ENCODE measurements at places on chromosomes 3 and 15.

- DNase-seq, result no peak
Observed at GRCh38 chr3:134328147-134328591, 46.1 kb downstream of the AMOTL2 start.

DNA sequence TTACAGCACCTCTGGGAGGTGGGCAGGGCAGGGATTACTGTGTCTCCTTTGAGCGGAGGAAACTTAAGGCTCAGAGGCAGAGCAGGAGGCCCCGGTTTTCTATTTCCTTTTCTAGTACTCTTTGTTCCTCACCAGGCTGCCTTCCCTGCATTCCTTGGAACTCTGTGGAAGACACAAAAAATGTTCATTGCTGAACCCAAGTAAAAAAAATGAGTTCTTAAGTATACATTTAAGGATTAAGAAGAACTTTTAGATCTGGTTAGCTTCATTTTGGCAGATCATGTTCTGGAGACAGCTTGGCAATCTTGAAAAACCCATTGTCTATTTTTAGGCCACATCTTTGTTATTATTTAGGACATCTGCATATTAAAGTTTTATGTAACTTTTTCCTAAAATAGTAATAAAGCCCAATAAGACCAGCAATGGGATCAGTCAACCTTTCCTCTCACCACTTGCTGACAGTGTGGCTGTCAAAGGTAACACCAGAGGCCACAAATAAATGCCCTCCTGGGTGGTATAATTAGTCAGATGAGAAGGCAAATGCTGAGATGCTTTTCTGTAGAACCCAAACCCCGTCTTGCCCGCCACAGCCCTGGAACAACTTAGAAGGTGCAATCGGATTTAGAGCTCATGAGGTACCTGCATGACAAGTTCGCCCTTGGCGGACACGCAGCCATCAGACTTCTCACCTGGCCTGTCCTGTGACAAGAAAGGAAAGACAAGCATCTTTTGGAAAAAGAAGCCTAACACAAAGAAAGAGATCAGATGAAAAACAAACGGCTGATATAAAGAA, 97.2 kb downstream of the DGKG start:
- DNase-seq, result no peak

- no peak for DNase-seq
Observed at GRCh38 chr3:115931581-115931980, 308.3 kb downstream of the GAP43 start.

DNA sequence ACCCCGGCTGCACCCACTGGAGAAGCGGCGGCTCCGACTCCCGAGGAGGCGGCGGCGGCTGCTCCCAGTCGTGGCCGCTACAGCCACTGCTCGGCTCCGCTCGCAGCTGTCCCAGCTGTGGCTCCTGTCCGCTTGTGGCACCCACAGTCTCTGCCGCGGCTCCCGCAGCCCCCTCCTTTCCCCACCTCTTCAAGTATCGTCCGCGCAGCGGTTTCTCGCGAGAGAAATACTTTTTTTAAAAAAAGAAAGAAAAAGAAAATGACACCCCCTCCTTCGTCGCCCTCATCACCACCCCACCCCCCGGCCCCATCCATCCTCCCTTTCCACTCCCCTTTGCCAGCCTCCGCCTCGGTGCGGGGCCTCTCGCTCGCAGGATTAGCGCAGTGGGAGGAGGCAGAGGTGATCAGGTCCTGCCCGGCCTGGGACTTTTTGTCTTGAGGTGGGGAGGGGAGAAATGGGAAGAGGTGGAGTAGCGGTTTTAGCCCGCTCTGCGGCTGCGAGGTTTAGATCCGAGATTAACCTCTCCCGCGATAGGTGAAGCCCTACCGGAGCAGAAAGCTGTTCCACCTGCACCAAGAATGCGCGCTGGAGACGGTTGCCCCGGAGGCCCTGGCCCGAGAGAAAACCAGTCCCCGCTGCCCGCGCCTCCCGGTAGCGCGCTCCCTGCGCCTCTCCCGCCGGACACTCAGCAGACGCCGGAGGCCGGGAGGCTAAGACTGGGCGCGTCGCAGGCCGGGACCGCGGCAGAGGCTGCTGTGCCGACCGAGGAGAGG, at the start of gene FBN1:
Gene FBN1, minus strand, starts transcription at position 152 of the 773 bp plus-strand sequence. CDS start 940 bp downstream, outside the sequence.
- peak; percentile 77 for DNase-seq

GRCh38 chr3:184295771-184296170, 3.3 kb upstream of the PSMD2 start:
- no peak for DNase-seq

DNA sequence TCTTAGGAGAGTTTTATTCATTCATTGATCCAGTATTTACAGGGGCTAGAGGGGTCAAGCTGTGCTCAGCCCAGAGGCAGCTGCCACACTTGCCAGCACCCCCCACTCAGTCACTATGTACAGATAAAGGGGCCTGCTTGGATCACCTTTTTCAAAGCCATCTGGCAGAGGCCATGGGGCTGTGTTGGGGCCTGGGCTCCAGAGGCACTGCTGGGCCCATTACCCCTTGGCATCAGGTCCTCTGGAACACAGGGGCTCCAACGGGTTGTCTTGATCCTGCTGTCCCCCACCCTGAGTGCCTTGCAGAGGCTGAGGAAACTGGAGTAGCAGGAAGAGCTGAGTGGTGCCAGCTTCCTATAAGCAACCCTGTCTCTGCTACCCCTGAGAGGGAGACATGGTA, 43.9 kb downstream of the SEMA3G start:
- DNase-seq, result no peak

DNA sequence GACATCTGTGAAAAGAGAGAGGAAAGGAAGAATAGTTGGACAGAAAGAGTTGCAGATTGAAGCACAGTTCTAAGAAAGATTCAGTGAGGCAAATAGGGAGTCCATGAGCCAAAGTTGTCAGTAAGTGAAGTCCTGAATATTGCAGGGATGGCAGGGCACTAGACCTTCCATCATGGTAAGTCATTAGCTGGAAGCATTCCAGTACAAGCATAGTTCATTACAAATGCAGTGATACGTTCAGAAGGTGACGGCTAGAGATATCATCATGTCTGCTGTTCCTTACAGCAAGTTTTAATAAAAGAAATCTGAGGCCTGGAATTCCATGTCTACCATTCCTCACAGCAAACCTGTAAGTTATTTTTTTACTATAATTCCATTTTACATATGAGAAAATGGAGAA, 720.1 kb downstream of the GBE1 start:
- no peak for DNase-seq

DNA sequence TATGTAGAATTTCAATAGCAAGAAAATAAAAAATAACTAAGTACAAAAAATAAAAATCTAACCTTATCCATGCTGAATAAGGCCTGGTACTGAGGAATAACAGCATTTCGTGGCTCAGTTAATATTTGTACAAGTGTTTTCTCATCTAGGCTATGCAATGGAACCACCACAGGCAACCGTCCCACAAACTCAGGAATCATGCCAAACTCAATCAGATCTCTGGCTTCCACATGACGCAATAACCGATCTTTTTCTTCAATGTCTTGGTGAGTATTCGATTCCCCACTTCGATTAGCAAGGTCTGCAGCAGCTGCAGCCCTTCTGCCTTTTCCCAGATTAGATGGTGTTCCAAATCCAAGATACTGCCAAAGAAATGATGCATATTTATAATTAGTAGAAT, 21.1 kb upstream of the PDCD7 start:
- no peak for DNase-seq

GRCh38 chr3:16480861-16481545, 32.5 kb downstream of the RFTN1 start:
- no peak for DNase-seq

- peak; percentile 65 for DNase-seq
Observed at GRCh38 chr3:129824926-129825541, 68.5 kb downstream of the TMCC1 start.

DNA sequence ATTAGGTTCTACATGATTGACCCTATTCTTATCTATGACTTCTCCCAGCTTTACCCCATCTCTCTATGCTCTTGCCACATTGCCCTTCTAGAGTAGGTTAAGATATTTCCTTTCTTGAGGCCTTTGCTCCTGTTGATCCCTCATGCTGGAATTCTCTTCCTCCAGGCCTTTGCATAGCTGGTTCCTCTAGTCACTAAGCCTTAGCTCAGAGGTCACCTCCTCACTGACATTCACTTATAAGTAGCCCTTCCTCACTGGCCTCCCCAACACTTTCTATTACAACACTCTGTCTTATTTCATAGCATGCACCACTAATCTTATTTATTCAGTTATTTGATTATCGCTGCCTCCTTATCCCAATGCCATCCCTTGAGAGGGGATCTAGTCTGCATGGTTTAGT, 228.4 kb upstream of the COL8A1 start:
- no peak for DNase-seq

GRCh38 chr3:163735394-163735793, 1342.9 kb downstream of the SI start:
- DNase-seq, result no peak

- no peak for DNase-seq
Observed at GRCh38 chr3:72446218-72447058, 401.8 kb downstream of the SHQ1 start.

DNA sequence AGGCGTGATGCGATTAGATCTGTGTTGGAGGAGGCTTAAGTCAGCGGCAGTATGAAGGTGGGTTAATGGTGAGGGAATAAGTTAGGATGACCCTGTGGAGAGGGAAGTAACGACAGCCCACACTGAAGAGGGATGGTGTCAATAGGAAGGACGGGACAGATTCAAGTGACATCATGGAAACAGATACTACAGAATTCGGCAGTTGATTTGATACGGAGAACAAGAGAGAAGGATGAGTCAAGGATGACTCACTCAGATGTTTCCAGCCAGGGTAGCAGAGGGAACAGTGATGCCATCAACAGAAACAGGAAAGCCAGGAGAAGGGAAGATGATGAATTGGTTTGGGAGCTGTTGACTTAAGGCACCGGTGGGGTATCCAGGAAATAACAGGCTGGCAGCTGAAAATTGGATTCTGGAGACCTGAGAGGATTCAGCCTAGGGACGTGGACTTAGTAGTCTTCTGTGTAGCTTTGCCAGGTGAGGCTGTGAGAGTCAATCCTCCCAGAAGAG, 38.0 kb downstream of the SHC4 start:
- no peak for DNase-seq
